ENCODE measurements at places on chromosomes 1 and 21.

DNA sequence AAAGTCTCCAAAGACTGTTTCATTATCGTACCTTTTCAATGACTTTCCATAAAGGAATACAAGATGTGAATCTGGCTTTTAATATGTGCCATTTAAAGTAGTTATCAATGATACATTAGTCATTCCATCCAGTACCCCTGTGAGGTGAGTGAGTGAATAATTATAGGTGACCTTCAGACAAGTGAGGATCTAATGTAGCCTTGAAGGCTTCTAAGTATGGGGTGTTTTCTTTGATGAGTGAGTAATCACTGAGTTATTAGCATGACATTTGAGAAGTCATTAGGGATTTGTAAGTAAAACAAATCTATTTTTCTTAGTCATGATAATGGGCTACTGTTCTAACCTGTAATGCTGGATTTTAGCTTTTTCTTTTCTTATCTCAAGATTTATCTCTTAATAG lies 831.4 kb downstream of the ADGRL2 start:
- DNase-seq = no peak

DNA sequence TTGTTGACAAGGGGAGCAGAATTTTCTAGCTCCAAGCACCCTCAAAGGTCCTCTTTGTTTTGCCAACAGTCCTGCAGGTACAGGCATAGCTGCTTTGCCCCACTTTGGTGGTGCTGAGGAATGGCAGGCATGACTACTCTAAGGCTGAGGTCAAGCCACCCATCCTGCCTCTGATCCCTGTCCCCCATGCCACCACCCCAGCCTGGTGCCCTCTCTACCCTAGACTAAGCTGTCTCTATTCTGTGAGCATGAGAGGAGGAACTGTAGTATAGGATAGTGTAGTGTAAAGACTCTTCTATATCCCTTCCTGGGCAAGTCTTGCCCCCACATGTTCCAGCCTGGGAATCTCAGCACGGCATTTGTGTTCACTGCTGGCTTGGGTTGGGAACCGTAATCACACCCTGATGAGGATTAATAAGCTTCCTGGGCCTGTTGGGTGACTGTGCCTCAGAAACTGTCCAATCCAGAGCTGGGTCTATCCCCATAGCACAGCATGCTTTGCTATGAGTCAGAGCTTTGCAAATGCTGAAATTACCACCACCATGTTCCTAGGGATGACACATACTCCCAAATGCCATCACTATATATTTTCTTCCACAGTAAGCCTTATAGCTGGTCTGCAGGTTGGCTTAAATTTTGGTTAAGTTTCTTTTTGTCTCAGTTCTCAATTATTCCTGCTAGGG lies 105.7 kb upstream of the PPP2R5A start:
- no peak for DNase-seq

DNA sequence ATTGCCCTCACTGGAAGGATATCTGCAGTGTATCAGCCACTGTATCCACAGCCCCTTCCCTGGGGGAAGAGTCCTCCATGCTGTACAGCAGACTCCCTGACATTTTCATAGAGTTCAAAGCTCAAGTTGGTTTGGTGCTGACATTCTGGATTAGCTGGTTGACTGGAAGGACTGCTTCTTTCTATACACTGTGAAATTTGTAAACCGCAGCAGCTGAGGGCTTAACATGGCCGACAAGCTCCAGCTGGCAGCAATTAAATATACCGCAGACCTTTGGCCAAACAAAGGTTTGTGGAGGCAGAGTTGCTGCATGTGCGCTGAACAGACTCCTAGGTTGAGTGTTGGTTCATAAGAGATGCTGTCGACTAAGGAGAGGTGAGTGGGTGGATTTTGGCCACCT lies 126.4 kb downstream of the DHRS3 start:
- no peak for DNase-seq

- no peak for DNase-seq
Observed at GRCh38 chr1:26697431-26697977, 1.7 kb downstream of the ARID1A start.

- peak; percentile 3 for DNase-seq
Observed at GRCh38 chr1:184664042-184664660, 90.5 kb downstream of the EDEM3 start.

All from stimulated activated CD4-positive, alpha-beta T cell treated with anti-CD3 and anti-CD28 coated beads, TNF-alpha, amount 100 ng/mL, for 4 hours (primary cell).